Activated effector memory CD4-positive, alpha-beta T cell treated with anti-CD3 and anti-CD28 coated beads, Interleukin-2, amount 50 U/mL, for 16 hours (primary cell): ENCODE measurements at places on chromosomes 11 and 22.

- no peak for DNase-seq
Observed at GRCh38 chr22:32511776-32512175, 37.2 kb downstream of the FBXO7 start.

- no peak for DNase-seq
Observed at GRCh38 chr22:50146439-50147238, 23.9 kb upstream of the PANX2 start.

DNA sequence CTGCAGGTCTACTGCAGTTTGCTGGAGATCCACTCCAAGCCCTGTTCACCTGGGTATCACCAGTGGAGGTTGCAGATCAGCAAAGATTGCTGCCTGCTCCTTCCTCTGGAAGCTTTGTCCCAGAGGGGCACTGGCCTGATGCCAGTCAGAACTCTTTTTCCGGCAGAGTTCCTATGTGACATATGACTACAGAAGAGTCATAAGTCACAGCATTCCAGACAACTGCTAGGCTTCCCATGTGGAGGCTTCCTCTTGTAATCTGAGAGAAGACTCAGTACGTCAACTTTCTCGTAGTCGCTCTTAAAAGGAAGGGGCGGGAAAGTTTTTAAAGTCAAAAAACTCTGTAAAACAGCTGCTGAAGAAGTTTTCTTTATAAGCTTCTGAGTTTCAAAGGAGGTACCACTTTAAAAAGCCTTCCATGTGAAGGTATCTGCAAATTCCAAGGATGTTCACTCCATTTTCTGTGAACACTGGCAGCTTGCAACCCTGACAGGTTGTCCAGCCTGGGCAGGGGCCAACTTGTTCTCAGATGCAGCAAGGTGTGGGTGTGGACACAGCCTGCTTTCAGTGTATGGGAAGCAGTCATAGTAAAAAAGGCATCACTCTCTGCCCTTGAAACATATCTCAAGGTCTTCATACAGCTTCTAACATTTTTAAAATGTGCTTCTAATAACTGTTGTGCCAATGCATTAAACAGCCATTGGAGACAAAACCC is 97.8 kb downstream of the ME3 start:
- no peak for DNase-seq

DNA sequence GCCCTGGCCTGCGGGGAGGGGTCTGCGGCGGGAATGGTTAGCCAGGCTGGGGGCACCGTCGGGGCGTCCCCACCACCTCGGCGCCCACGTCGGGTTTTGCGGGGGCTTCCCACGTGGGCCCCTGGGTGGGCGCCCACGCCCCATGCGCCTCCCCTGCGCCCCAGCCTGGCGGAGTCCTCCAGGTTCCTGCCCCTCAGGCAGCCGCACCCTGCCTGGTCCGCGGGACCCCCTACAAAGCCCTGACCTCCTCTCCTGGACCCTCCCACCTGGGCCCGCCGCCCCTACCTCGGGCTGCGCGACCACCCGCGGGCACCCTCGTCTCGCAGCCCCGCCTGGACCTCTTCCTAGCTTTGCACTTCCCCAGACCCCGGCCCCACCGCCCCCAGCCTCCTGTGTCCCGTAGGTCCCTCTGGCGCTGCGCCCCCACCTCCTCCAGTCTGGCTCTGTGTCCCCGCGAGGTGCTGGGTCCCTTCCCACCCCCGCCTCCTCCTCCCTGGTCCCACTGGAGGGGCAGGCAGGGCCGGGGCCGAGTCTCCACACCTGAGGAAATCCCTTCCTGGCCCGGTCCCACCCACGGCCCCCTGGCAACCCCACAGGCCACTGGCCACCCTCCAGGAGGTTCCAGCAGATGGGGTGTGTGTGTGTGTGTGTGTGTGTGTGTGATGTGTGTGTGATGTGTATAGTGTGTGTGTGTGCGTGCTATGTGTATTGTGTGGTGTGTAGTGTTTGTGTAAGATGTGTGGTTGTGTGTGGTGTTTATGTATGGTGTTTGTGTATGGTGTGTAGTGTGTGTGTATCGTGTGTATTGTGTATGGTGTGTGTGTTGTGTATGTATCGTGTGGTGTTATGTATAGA is 11.8 kb downstream of the PIM3 start:
- peak; percentile 65 for DNase-seq

DNA sequence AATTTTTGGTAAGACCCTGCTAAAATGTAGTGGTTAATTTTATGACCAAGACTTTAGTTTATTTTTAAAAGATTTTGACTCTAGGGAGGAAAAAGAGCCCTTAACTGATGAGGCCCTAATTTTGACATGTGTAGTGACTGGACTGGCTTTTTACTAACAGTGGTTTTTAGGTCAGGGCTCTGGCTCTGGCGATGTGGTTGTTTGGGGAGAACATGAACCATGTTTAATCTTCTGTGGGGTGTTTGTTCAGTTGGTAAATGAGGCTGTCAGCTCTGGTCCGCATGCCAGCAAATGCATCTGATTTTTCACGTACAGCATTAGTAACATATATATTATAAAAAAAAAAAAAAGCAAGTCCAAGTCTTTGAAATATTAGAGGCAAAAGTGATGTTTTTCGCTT is 104.3 kb downstream of the EXT2 start:
- no peak for DNase-seq

DNA sequence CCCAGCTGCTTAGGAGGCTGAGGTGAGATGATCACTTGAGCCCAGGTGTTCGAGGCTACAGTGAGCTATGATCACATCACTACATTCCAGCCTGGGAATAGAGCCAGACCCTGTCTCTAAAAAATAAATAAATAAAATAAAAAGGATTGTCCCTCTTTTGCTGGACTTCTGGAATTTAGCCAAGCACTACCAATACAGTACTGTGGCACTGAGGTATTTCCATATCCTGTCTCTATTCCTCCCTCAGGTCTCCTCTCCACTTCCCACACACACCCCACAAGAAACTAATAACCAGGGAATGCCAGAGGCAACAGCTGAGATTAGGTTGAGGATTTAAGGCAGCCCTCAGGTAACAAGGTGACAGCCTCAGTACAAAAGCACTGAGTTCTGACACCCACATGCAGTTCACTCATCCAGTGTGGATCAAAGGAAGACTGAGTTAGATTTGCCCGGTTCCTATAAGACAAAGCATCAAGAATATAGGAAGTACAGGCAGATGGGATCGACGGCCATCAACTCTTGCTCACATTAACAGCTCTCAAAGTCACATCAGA is 4.5 kb upstream of the PPP2R1B start:
- DNase-seq = no peak
